ENCODE measurements at places on chromosomes 7 and 10.

GRCh38 chr10:49352323-49352722 is 43.6 kb downstream of the DRGX start:
- no peak for DNase-seq

DNA sequence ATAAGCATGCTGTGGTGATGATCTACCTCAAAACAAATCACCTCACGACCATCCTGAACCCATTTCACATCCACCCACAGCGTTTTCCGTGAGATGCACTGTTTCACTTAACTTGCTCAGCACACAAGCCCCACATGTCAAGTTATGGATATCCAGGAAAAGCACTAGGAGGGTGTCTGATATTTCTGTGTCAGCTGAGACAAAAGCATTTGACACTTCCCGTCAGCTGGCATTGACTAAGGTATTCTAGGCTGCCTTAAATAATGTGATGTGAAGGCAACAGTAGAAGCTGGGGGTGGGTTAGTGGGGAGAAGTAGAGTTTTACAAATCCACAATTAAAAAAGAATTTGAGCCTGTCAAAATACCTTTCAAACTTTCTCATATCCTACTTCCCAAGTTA is 68.7 kb upstream of the MDFIC start:
- DNase-seq, result no peak

- no peak for DNase-seq
Measured at GRCh38 chr7:158821171-158822031, 7.9 kb downstream of the ESYT2 start.

- no peak for DNase-seq
Measured at GRCh38 chr7:10734595-10734994, 239.1 kb upstream of the PHF14 start.

DNA sequence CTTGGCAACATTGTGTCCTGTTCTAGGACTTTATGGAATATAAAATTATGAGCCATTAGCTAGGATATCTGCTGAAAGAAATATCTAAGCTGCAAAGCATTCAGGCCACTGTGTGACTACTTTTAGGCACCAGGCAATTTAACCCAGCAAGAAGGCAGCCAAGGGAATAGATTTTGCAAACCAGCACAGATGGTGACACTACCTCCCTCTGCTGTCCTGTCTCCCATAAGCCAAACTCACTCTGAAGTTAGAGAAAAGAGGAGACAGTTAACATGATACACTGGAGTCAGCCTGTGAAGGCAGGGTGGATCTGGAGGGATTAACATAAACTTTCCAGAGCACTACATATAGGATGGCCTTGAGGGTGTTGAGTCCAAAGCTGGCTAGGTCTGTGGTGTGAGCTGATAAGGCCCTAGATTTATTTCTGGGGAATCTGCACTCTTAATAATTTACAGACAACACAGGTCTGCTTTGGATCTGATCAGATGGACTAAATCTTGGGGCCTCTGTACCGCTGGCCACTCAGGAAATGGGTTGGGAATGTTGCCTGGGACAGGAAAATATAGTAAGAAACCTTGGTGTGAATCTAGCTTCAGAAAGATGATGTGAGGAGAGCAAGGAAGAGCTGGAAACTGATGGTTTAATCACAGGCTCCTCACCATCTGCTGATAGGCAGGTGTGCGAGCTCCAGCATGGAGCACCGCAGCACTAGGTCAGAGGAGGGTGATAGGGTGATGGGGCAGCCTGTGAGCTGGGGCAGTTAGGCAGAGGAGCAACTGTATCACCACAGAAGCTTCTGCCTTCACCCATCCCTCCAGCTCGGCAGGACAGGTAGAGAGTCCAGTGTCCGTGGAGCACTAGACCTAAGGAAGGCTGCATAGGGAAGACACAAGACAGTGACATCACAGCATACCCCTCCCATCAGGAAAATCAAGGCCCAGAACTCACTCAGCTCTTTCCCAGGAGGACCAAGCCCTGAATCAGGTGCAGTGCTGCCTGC is 229.9 kb upstream of the PRSS1 start:
- no peak for DNase-seq

DNA sequence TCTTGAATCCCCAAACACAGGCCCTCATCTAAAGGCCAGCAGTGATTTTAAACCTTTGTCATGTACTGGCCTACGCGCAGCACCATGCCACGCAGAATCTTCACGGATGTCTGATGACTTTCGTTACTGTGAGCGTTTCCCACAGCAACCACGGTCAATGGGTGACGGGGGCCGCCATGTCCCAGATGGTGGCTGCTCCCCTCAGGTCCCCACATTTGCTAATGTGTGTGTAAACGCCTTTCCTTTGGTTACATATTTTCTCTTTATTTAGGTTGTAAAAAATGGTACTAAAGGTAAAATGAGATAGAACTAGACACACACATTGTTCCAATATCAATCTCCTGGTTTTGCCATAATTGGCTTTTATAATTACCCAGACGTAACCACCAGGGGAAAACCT is 551.8 kb downstream of the DNAJB6 start:
- DNase-seq, result no peak

DNA sequence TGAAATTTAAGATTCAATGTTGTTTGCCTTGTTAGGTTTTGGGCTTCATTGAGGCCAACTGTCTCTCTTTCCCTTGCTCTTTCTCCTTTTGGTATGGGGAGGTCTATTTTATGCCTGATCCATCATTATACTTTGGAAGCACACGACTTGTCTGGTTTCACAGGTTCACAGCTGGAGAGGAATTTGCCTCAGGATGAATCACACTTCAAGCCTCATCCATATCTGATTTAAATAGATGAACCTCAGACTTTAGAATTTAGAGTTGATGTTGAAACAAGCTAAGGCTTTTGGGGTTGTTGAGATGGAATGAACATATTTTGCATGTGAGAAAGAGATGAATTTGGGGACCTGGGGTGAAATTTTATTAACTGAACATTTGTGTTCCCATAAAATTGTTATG is 150.5 kb upstream of the IGFBP3 start:
- no peak for DNase-seq

DNA sequence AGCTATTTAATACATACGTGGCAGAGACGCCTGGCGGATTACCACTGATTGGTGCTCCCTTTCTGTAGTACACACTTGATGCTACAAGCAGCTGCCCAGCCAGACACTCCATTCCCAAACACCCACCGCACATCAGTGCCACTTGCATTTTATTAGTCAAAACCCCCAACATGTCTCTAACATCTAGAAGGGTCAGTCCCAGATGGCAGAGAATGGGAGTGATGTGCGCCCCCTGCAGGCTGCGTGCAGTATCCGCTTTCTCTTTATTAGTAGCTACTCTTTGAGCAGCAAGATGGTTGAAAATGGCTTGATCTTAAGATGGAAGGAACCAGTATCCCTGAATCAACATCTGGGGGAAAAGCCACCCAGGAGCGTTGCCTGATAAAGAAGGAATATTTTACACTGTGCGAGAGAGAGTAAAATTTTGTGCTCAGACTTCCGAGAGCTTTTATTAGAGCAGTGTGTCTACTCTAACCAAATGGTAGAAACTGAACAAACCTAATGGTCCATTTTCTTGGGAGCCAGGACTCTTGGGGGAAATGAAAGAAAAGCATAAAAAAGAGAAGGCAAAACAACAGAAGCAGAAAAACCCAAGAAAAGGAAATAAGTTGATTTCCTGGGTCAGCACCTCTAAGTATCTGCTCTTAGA is 78.3 kb downstream of the ST8SIA6 start:
- no peak for DNase-seq

GRCh38 chr10:38050212-38050611 is 39.7 kb downstream of the ZNF33A start:
- no peak for DNase-seq

- DNase-seq, result no peak
Measured at GRCh38 chr7:106768324-106768751, 96.7 kb upstream of the PIK3CG start.

- no peak for DNase-seq
Measured at GRCh38 chr7:111018960-111019736, 71.8 kb upstream of the LRRN3 start.

DNA sequence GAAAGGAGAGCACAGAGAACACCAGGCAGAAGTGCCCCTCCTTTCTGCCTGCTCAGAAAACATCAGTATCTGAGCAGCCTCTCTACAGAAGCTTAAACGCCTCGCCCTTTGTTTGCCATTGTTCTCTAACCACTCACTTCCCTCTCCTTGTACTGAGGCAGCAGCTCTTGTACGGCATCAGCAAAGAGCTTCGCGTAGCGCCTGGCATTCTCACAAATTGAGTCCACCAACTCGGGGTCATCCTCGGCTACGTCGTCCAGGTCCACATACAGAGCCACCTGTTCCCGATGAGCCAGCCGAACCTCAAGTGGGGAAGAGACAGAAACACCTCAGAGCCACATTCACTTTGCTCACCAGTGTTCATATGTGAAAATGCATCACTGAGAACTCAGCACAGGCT is 1.7 kb downstream of the MCM7 start:
- no peak for DNase-seq

- DNase-seq, result no peak
Measured at GRCh38 chr7:100867776-100868485, 744 bp downstream of the TRIP6 start.

DNA sequence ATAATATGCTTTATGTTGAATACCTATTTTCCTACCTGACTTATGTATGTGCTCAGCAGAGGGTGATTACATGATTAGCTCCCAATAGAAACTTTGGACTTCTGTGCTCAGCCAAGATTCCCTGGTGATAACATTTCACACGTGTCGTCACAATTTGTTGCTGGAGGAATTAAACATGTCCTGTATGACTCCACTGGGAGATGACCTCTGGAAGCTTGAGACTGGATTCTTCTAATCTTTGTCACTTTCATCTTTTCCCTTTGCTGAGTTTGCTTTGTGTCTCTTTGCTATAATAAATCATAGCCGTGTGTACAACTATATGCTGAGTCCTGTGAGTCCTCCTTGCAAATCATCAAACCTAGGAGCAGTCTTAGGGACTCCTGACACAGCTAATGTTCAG is 120.9 kb upstream of the LRRTM3 start:
- no peak for DNase-seq

GRCh38 chr10:113480851-113481502 is 71.9 kb upstream of the HABP2 start:
- no peak for DNase-seq

- DNase-seq, result no peak
Measured at GRCh38 chr7:140009735-140010134, 53.0 kb downstream of the PARP12 start.

GRCh38 chr7:38831259-38831996 is 77.6 kb downstream of the VPS41 start:
- DNase-seq, result no peak

DNA sequence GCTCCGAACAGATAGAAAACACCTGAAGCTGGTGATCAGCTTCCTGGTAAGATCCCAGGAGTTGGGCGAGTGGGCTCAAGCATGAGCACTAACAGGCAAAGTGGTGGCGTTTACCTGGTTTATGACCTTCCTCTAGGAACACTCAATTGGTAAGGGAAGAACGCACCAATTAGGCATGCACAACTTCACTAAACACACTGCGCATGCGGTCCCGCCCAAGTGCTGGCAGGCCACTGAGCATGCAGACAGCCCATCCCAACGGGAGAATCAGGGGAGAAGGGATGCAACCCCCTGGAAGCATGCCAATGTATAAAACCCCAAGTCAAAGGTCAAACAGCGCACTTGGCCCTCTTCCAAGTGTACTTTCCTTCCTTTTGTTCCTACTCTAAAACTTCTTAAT is 70.4 kb downstream of the LYZL2 start:
- DNase-seq, result no peak

DNA sequence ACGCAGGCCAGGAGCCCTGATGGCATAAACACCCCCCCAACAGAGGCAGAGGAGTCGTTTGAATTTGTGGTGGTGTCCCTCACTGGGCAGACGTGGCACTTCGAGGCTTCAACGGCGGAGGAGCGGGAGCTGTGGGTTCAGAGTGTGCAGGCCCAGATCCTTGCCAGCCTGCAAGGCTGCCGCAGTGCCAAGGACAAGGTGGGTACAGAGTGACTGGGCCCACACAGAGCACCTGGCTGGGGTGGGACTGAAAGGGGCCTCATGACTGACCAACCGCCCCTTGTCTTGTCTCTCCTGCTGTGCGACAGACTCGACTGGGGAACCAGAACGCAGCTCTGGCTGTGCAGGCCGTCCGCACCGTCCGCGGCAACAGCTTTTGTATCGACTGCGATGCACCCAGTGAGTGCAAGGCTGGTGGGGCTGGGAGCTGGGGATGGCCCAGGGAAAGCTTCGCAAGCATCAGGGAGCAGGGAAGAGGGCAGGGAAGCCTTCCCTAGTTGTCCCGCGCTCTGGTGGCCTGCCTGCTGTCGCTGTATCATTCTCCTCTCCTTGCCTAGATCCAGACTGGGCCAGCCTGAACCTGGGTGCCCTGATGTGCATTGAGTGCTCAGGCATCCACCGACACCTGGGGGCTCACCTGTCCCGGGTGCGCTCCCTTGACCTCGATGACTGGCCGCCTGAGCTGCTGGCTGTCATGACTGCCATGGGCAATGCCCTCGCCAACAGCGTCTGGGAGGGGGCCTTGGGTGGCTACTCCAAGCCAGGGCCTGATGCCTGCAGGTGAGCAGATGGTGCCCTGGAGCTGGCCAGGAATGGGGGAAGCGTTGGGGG is 25.4 kb downstream of the GBX1 start:
- DNase-seq, result no peak

- no peak for DNase-seq
Measured at GRCh38 chr10:86709396-86710185, 41.3 kb downstream of the LDB3 start.

- no peak for DNase-seq
Measured at GRCh38 chr7:113217314-113217713, 99.0 kb upstream of the SMIM30 start.

GRCh38 chr7:26658389-26659084 is 205.9 kb downstream of the SKAP2 start:
- DNase-seq, result no peak

GRCh38 chr7:129126314-129126713 is 18.2 kb upstream of the TSPAN33 start:
- DNase-seq, result no peak

DNA sequence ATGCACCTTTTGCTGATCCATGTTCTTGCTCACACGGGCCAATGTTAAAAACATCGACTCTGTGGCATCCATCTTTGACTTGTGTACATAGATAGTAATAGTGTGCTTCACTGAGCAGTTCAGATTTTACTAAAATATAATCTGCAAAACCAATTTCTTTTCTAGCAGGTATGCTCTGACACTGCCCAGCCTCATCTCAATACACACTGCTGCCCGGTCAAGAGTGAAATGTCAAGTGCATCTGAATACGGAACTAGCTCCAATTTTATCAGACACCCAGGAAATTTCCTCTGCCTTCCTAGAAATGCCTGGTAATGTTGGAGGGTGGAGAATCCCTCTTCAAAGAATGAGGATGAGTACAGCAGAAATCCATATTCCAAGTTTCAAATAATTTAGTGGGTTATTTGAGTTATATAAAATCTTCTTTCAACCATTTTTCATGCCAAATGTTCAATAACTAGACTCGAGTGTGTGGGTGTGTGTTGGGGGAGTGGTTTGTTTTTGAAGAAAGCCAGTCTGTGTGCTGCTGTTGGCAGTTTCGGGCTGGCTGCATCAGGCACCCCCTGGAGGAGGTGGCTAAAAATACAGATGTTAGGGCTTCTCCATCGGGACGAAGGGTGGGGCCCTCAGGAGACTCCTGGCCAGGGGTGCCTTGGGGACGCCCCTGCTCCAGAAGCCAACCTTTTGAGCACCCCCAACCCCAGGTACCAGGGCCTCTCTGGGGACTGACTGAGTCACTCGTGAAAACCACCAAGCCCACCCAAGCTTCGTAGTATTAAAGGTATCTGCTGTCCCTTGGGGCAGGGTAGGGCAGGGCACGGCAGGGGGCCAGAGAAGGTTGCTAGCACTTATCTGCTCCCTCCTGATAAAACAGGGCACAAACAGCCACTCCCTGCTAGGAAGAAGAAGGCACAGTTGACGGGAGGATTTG is 15.4 kb downstream of the CTBP2 start:
- no peak for DNase-seq

- no peak for DNase-seq
Measured at GRCh38 chr7:99195867-99196266, 12.0 kb downstream of the KPNA7 start.

GRCh38 chr7:50142425-50143017 is 49.5 kb upstream of the ZPBP start:
- DNase-seq, result no peak
